D721Med (cell line): ENCODE measurements at places on chromosomes 13 and 19.
A peak's percentile ranks its signal among the peaks of the same experiment; 100 is the strongest.

- DNase-seq: no peak
Measured at GRCh38 chr13:74114202-74114601, 20.0 kb downstream of the KLF12 start.

DNA sequence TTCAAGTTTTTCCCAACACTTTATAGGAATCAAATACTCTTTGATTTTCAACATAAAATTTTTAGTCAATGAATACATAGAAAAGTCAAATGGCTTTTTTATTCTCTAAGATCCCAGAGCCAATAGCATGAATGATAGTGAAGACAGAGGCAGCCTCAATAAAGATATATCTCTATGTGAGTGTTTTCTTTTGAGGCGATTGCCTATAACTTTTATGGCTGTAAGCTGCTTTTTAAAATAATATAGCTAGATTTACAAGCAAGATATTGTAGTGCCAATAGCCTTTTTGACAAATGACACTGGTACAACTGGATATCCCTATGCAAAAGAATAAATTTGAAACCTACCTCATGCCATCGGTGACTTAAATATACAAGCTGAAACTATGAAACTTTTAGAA lies 1705.2 kb upstream of the PCDH20 start:
- no peak for DNase-seq

DNA sequence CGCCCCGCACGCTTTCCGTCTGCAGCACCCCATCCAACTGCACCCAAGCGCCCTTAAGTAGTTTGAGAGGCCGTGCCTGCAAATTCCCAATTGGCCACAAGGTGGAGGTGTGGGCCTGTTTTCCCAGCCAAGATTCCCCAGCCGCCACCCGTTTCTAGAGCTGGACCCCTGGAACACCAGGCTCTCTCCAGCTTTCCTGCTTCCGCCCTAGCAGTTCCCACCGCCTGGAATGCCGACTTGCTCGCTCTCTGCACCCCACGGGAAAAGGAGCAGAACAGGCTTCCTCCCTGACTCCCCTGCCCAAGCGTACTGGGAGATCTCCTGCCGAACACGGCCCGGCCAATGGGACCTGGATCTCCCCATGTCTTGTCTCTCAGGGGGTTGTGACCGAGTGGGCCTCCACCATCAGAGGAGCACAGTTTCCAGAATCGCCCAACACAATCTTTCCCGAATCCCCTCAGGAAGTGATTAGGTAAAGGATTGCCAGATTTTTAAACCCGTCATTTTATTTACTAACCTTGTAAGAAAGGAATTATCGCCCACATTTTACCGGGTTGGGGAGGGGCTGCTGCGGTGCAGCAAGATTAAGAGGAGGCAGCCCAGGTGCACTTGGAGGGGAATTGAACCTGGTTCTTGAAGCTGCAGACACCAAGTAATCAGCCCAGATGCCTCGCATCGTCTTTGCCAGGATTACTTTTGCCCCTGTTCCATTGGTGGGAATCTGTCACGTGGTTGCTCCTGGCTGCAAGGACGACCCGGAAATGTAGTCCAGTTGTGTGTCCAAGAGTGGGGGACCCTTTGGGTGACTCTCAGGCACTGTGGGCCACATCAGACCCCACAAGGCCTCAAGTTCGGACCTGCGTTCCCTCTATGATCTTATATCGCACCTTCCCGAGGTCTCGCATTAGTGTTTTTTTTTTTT lies 3.5 kb upstream of the NAPSA start:
- peak; percentile 77 for DNase-seq

DNA sequence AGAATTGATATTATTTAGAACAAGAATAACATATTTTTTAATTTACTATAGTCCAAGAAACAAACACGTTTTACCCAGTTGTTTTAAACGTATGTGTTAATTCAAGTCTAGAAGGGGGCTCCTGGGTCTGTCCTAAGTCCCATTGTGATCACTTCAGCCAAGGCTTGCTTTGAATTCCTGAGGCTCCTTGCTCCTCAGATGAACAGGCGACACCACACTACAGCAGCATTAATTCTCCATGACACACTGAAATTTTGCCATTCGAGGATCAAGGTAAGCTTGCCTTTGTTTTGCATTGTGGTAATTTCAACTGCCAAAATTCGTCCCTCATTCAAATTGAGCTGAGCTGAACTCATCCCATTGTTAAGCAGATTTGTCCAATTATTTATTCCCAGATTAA lies 1442.6 kb downstream of the SLITRK5 start:
- DNase-seq: no peak
